ENCODE measurements at places on chromosomes 6 and 20.

DNA sequence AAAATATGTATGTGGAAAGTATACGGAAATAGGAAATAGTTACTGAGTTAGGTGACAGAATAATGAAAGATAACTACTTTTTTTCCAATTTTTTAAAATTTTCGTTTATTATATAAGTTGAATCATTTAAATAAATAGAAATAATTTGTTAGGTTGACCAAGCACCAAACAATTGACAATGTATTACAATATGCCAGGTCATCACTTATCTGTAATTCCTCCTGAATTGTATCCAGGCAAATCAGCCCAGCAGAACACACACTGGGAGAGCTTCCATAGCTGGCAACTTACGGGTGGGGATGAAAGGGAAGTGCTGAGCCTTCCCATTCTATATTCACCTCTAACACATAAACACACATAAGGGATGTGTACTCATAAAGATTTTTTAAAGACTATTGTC lies 40.7 kb downstream of the FAXC start:
- DNase-seq: no peak

DNA sequence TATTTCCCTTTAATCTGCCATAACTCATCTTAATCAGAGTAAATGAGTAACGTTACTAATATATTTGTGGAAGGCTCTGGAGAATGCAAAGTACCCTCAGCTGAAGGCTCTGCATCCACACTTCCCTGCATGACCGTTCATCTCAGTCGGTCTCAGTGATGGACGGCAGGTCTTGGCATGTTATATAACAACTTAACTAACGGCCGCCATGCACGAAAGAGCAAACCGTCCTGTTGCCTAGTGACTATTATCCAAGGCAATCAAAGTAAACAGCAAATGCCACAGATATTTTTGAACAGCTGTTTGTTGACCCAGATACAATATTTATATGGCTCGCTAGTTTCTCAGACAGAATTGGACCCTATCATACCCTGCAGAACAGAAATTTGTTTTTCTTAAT lies 194.9 kb upstream of the SMLR1 start:
- no peak for DNase-seq

GRCh38 chr6:44681761-44682160 lies 294.3 kb downstream of the CDC5L start:
- DNase-seq: no peak

GRCh38 chr6:64932486-64932885 lies 774.5 kb downstream of the EYS start:
- DNase-seq: no peak

DNA sequence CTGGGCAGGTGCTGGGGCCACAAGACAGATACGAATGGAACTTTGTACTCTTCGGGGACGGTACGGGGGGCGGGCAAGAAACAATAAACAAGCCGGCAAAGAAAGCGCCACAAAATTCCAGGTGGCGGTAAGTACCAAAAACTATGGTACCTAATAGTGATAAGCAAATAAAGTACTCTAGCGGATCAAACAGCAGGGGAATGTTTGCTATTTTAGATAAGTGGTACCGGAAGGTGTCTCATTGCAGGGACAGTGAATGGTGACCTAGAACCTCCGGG lies 15.1 kb upstream of the RIPK1 start:
- no peak for DNase-seq

GRCh38 chr6:159103396-159104162 lies 58.8 kb upstream of the TAGAP start:
- no peak for DNase-seq

DNA sequence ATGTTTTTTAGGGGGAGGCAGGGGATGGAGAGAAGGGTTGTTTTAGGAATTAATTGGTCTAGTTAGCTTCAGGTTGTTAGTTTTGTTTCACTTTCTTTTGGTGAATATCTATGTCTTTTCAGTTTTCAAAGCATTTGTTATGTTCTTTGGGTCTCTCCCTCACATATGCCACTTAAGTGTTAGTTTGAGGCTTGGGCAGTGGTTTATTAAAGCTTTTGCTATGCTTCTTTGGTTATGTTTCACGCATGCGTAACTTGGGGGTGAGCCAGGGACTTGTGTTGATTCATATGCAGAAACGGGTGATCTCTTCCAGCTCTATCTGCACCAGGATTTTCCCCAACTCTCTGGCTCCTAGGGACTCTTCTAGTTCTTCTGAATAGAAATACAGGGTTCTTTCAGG lies 11.4 kb upstream of the MMS22L start:
- no peak for DNase-seq

- DNase-seq: no peak
Observed at GRCh38 chr6:138575257-138575656, 76.0 kb upstream of the NHSL1 start.

DNA sequence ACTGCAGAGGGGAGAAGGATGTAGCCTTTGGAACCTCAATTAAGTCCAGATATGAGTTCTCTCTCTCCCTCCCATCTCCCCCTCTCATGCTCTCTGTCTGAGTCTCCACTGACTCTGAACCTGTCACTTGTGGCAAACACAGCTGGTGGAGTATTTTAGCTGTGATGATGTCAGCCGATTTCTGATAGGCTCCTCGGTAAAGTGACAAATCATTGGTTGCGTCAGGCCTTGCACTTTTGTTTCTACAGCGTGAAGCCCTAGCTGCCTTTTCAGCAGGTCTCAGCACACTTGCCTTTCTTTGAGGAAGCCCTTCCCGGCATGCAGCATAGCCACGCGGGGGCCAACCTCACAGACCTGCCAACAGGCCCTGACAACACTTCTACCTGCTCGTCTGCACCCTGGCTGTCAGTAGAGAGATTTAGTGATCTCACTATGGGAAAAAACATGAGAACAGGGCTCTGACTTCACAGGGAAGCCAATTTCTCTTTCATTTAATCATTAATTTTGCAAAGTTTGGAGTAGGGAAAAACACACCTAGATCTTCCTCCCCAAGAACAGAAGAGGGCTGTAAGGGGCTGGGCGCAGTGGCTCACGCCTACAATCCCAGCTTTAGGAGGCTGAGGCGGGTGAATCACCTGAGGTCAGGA lies 84.4 kb downstream of the GMPR start:
- peak; percentile 55 for DNase-seq

- DNase-seq: no peak
Observed at GRCh38 chr6:133939778-133940667, 13.0 kb upstream of the TBPL1 start.

DNA sequence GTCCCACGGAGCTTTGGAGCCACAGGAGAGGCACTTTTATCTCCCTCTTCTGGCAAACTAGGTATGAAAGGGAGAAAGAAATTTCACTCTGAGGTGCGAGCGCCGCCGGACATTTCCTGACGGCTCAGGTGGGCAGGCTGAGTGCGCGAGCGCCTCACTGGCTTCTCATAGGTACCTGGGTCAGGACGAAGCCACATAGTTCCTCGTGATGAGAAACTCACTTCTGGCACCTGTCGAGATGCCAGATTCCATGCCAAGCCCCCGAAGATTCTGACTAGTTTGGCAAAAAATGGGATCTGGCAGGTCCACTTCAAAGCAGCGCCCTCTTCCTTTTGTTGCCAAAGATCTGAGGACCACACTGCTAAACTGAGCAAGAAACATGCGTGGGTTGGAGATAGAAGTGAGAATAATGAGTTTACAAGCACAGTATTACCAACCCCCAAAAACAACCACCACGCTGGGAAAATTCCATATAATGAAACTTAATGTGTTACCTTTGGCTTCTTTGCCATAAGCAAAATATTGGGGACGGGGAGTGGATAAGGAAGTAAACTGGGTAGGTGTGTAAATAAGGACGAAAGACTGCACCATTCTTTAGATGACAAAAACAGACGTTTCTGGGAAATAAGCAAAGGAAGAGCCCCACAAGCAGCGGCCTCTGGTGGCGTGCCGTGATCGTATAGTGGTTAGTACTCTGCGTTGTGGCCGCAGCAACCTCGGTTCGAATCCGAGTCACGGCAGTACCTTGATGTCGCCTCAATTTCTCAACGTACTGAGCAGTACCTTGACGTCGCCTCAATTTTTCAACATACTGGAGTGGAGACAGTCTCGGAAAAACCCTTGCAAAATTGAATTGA lies 89.8 kb upstream of the PRSS16 start:
- DNase-seq: peak; percentile 70

- DNase-seq: no peak
Observed at GRCh38 chr20:2000285-2000684, 6.4 kb upstream of the PDYN start.

GRCh38 chr6:169240591-169241390 lies 12.9 kb downstream of the THBS2 start:
- no peak for DNase-seq

DNA sequence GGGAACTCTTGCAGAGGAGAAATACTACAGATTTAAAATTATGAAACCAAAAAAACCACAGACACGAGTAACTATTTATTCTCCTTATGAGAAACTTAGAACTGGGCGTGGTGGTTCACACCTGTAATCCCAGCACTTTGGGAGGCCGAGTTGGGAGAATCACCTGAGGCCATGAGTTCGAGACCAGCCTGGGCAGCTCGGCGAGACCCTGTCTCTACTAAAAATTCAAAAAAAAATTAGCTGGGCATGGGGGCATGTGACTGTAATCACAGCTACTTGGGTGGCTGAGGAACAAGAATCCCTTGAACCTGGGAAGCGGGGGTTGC lies 36.8 kb downstream of the SSR1 start:
- no peak for DNase-seq

DNA sequence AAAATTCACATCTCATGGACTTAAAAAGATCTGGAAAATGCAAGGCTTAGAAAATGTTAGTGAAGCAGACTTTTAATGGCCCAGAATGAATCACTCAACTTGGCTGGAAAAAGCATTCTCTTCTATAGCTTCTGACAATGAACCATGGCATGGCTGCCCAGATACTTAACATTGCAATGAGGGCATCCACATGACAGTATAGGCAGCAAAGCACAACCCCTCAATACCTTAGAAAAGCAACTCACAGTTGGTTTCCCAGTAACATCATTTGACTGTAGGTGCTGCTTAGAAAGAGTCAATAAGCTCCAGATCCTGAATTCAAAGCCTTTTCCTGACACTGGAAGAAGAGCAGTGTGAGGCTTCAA lies 155.8 kb downstream of the EYA4 start:
- no peak for DNase-seq

DNA sequence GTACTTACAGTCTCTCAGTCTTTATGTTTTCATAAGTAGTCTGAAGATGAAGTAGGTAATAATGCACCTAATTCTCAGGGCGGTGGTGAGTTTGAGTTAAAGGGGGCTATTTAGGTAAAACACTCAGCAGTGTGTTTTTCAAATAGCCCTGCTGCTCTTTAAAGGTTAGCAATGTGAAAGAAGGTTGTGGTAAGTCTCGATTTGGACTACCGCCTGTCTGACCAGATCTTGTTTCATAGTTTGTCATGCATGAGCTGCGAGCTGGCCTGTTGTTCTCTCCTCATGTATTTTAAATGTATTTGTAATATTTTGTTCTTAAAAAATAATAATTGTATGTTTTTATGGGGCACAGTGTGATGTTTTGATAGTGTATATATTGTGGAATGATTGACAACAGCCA lies 340.2 kb downstream of the DHX35 start:
- DNase-seq: no peak

DNA sequence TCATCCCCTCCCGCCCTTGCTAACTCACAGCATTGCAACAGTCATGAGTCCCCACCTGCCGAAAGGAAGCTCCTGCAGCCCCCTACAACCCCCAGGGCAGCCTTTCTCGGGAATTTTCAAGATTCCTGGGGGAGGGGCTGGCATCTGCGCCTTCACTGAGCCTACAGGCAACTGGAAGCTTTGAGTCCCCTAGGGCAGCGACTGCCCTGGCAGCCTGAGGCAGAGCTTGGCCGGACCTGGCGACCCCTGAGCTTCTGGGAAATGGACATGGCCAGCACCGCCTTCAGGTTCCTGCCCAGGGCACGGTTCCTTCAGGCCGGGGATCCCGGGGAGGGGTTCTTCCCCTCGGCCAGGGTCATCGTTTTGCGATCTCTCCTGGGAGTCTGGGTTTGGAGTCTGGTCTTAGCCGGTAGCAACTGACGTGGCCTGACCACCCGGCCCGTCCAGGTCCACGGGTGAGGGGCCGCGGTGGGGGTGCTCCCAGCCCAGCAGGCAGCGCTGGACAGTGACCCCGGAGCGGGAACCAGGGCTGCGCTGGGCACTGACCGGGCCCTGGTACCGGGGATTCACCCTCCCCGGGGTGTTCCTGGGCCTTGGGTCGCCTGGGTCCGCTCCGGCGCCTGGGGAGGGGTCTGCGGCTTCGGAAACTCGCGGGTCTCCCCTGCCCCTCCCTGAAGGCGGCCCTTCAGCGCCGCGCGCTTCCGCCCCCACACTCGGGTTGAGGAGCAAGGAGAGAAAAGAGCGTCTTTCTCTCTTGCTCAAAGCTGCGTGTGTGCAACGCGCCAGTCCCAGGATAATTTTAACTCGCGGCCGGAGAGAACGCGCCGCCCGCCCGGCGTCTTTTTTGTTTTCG lies 593 bp upstream of the COL9A3 start:
- no peak for DNase-seq

GRCh38 chr6:34331371-34332050 lies 61.0 kb downstream of the NUDT3 start:
- no peak for DNase-seq

- no peak for DNase-seq
Observed at GRCh38 chr6:150925976-150926375, 60.5 kb downstream of the MTHFD1L start.

DNA sequence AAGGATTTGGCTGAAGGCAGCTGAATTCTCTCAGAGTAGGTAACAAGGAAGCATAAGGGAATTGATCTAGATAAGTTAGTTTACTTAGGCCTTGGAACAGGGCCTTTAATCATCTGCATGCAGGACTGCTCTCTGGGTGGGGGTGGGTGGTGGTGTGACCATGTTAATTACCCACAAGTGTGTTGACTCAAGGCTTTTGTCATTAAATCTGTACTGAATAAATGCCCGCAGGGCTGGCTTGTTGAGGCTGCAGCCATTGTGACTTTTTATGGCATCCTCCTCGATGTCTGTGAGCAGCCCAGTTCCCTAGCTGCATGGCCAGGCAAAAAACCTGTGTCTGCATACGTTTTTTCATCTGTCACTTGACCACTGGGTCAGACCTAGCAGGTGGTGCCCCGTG lies 63.5 kb upstream of the ASCC3 start:
- no peak for DNase-seq

GRCh38 chr20:4369798-4370124 lies 351.9 kb upstream of the PRND start:
- no peak for DNase-seq

- DNase-seq: no peak
Observed at GRCh38 chr6:156449128-156449527, 328.1 kb upstream of the ARID1B start.

- no peak for DNase-seq
Observed at GRCh38 chr20:48609491-48609978, 218.3 kb downstream of the PREX1 start.

DNA sequence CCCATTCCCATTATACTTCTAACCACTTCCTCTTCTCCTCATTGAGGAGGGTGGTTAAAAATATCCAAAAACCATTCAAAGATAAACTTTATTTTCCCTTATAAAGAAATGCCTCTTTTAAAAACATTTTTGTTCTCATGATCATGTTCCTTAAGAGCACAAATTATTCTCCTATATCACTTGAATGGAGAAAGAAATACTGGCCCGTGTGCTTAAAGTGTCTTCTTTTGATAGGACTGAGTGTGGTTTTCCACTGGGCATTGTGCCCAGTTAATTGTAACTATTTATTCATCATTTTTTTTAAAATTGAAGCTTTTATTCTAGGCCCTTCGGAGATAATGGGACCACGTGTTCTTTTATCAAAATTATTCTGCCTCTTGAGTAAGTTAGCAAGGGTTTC lies 871.5 kb downstream of the QKI start:
- DNase-seq: no peak

Data from activated T-helper 1 cell treated with Interleukin-2 at 50 U/mL for 16 hours (primary cell).